ENCODE measurements at places on chromosomes 1 and 21.
A peak's percentile ranks its signal among the peaks of the same experiment; 100 is the strongest.

- DNase-seq, result no peak
These were observed 192.7 kb upstream of the KIAA0040 start for GRCh38 chr1:175385316-175385715.

- peak; percentile 60 for DNase-seq
These were observed 233.7 kb upstream of the NFIA start for GRCh38 chr1:60848583-60849188.

- DNase-seq, result no peak
These were observed 50.5 kb downstream of the RASSF5 start for GRCh38 chr1:206557636-206558473.

DNA sequence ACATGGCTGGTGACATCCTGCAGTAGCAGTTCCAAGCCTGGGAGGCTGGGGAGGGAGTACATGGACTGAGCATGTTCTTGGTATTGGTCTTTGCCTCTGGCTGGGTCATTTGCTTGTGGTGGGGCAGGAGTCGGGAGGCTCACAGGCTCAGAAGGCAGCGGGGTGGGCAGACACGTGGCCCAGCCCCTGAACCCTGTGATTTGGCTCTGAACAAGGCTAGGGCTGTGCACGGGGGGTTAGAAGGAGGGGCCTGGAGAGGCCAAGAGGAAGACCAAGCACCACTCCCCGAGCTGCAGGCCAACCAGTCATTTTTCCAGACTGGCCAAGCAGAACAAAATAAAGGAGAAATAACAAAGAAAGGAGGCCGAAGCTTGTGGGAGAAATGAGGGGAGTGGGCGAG, 9.7 kb upstream of the PRELP start:
- DNase-seq, result no peak

- DNase-seq, result peak; percentile 71
These were observed 5.2 kb upstream of the HLX start for GRCh38 chr1:220873868-220874655.

DNA sequence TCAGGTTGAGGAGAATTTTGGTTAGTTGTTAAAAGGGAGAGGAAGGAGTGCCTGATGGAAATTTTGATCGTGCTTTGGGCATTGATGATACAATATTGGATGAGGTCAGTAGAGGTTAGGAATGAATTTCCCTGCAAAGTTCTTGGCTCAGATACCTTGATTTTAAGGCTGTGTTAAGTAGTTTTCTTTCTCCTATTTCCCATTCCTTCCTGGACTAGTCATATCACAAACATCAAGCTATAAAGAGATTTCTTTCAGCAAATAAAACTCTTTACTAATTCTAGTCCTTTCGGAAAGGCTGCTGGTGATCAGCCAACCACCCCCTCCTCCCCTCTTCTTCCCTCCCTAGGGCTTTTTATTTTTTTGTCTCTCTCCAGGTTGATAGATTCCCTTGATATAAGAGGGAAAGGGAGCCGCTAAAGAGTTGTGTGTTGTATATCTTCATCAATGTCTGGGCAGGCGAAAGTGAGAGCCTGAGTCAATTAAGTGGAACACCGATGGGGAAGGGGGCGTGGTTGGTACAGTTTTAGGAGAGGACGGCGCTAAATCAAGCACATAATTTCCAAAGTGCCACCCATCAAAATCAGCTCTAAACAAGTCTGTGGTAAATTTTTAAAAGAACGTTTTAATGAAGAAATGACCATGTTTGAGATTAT, 100.1 kb upstream of the PLXNA2 start:
- no peak for DNase-seq

- no peak for DNase-seq
These were observed 1634.1 kb downstream of the PLA2G4A start for GRCh38 chr1:188462837-188463236.

Data from myocyte (in vitro differentiated cells).